ENCODE measurements at places on chromosomes 7 and 10.

DNA sequence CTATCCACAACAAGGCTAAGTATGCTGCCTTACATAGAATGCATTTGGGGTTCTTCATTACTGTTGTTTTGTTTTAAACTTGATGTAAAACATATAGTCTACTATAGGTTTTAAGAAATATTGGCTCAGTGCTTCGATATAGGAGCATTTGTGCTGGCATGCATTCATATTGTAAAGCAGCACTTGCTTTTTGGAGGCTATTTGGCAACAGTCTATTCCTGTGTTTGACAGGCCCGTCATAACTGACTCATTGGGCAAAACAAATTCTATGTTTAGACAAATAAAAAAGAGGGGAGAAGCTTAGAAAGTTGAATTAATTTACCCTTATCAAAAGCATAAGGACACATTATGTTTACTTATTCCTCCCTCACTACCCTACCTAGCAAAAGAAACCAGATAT, 38.4 kb upstream of the PLXDC2 start:
- DNase-seq: no peak

- DNase-seq: no peak
Measured at GRCh38 chr10:62669341-62669740, 135.2 kb upstream of the ADO start.

GRCh38 chr7:127208860-127209259, 43.9 kb downstream of the GRM8 start:
- no peak for DNase-seq

DNA sequence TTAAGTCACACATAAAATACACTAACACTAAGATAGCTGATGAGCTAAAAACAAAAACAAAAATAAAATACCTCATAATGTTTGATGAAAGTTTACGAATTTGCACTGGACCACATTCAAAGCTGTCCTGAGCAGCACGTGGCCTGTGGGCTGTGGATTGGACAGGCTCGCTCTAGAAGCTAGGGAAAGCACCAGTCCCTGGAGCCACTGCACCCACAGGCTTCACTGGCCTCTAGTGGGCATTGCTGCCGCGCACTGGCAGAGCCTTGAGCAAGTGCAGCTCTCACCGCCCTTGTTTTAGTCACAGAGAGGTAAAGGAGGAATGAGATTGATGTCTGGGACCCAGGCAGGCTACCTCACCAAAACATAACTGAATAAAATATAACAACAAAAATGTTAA, 67.6 kb downstream of the PAX2 start:
- DNase-seq: no peak

DNA sequence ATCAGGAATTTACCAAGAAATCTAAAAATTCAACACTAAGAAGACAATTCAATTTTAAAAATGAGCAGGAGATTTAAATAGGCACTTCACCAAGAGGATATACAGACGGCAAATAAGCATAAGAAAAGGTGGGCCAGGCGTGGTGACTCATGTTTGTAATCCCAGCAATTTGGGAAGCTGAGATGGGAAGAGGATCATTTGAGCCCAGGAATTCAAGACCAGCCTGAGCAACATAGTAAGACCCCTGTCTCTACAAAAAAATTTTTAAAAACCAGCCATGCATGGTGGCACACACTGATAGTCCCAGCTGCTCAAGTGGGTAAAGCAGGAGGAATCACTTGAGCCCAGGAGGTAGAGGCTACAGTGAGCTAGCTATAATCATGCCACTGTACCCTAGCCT, 3.5 kb upstream of the AKR1D1 start:
- no peak for DNase-seq

DNA sequence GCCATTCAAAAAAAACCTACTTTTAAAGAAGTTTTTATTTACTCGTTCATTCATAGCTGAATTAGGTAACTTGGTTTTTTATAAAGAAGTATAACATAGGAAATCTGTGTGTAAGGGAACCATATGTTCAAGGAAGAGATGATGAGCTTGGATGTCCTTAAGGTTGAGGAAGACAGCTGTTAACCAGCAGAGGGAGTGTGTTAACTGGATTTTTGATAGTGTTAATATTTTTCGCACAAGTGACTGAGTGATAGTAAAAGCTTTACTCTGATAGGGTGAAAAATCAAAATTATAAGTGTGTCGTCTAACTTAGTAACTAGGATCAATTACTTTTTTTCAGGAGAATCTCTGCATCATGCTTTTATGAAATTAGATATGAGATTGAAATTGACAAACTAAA, 134.7 kb downstream of the ARL5B start:
- DNase-seq: peak; percentile 23

DNA sequence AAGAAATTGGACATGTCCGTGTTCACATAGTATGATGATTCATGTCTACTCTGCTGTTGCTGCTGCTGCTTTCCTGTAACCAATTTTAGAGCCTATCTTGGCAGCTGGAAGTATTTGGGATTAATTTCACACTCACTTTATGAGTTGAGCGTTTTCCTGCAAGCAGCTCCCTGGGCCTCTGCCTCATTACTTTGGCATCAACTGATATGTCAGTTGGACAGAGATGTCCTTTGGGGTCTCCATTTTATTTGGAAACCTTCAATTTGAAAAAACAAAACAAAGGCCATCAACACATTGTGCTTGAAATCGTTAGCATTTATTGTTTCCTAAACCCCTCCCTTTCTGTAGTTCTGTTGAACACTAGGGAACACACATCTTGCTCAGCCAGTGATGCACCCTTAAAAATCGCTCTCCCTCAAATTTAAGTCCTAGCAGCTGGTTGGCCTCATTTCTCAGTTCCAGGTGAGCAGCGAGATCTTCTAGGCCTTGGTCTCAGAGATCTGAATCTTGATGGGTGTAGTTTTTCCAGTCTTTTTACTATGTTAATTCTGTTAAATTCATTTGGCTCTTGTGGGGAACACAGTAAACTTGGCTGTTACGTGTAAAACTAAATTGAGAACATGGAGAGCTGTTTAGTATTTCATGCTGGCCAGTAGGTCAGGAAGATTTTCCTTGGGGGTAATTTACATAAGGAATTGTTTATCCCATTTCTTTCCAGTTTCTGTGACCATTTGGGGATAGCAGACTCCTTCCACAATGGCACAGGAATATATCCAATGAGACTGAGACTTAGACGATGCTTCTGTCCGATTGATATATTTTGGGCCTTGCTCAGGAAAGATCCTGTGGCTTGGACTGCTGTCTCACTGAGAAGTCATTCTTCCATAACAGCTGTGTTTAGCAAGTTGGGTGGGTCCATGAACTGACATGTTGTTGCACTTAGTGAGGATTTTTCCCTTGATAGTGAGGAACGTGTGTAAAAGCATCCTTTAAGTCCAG, 371.6 kb downstream of the BBS9 start:
- no peak for DNase-seq

DNA sequence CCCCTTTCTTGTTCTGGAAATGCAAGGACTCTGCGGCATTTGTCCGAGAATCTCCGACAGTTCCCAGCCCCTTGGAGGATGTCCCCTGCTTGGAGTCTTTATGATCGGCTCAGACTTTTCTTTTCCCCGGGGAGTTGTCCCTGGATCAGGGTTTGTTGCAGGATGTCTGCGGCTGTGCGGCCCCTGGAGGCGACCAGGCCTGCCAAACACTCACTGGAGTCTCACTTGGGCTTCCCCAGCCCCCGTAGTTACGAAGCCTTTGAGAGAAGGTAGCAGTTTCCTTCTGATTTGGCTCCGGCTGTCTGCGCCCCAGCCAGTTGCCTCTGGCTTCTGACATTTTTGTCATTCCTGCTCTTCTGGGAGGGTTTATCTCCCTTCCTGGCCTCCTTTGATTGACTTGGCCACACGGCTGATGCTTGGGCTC, 16.1 kb downstream of the COL26A1 start:
- DNase-seq: no peak

- no peak for DNase-seq
Measured at GRCh38 chr7:31340051-31340450, 475 bp downstream of the NEUROD6 start.

- DNase-seq: no peak
Measured at GRCh38 chr10:3787816-3788215, 2.8 kb upstream of the KLF6 start.

DNA sequence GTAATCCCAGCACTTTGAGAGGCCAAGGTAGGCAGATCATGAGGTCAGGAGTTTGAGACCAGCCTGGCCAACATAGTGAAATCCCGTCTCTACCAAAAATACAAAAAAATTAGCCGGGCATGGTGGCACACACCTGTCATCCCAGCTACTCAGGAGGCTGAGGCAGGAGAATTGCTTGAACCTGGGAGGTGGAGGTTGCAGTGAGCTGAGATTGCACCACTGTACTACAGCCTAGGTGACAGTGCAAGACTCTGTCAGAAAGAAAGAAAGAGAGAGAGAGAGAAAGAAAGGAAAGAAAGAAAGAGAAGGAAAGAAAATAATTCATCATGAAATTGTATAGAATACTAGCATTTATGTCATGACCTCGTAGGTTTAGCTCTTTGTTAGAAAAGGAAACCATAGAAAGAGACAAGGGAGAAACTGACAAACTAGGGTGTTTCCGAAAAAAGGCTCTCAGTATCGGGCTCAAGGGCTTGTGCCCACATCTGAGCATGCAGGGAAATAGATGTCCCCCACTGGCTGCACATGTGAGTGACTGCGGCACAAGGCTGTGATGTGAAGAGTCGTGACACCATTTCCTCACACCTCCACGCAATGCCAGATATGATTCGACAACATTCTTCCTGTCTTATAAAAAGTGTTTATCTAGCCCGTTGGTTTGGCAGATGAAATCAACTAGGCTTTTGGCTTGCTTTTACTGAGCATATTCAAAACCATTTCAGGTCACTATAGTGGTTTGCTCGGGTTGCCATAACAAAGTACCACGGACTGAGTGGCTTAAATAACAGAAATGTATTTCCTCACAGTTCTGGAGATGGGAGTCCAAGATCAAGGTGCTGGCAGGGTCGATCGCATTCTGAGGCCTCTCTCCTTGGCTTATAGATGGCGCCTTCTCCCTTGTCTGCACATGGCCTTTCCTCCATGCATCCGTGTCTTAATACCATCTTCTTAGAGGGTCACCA, 2.0 kb downstream of the SRGN start:
- DNase-seq: peak; percentile 51

GRCh38 chr7:4138866-4139265, 543.2 kb upstream of the FOXK1 start:
- no peak for DNase-seq

DNA sequence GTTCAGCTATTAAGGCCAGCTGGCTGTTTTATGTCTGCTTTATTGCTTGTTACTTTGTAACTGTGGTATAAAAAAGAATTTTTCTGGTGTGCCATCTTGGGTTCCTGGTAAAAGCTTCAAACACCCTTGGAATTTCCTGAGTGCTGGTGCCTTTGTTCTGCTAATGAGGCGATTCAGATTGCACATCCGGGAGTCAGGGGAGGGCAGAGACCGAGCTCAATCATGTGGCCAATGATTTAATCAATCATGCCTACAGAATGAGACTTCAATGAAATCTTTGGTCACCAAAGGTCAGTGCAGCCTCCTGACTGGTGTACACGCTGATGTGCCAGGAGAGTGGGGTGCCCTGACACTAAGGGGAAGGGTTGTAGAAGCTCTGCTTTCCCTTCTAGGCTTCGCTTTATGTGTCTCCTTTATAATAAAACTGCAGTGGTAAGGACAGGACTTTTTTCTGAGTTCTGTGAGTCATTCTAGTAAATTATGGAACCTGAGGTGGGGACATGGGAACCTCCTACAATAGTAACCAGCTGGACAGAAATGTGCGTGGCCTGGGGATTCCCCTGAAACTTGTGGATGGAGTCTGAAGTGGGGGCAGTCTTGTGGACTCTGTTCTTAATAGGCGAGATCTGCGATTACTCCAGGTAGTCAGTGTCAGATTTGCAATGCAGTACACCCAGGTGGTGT, 69.4 kb upstream of the OGDHL start:
- no peak for DNase-seq

- DNase-seq: no peak
Measured at GRCh38 chr7:28433039-28433438, 20.7 kb downstream of the CREB5 start.

DNA sequence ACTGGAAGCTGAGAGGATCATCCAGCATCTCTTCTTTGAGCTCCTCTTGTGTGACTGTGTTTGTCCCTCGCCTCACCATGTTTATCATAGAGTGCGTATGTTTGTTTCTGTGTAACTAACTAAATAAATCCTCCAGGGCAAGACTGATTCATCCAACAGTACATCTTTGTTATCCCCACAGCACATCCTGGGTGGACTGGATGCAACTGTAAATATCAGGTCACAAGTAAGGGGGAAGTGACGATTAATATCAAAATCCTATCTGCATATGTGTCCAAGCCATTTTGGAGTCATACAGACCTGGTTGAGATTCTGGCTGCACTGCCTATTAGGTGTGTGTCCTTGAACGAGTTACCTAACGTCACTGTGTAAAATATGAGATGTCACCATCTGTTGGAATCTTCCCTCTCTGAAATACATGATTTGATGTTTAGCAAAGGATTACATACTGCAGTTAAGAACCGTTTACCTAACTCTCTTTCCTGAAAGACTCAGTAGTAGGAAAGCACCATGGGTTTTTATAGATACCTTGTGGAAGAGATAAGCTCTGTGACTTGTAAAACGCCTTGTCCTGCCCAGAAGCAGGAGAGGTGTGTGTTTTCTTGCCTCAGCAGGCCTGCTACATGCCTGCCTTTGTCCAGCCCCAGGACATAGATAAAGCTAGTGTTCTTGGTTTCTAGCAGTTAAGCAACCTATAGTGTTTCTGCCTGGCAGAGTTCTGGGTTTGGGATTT, 25.8 kb downstream of the WBP1L start:
- no peak for DNase-seq

- DNase-seq: peak; percentile 42
Measured at GRCh38 chr7:142557971-142558582, 191.2 kb upstream of the PRSS1 start.

DNA sequence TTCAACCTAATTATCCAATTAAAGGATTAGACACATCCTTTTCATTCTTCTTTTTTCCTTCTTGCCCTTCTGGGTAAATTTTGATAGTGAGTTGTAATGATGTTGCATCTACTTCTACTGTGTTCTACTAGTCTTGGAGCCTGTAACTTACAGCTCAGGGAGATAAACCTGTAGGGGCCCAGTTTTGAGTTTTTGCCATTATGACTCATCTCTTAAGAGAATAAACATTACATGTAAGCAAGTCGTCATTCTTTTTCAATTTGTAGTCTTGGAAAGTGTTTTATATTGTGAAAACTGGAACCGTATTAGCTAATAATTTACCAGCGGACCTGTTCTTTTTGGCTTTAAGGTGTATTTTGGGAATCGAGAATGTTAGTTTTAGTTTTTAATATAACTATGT, 89.7 kb upstream of the RPA3 start:
- DNase-seq: peak; percentile 69

- DNase-seq: no peak
Measured at GRCh38 chr7:137544453-137545058, 201.0 kb upstream of the PTN start.

DNA sequence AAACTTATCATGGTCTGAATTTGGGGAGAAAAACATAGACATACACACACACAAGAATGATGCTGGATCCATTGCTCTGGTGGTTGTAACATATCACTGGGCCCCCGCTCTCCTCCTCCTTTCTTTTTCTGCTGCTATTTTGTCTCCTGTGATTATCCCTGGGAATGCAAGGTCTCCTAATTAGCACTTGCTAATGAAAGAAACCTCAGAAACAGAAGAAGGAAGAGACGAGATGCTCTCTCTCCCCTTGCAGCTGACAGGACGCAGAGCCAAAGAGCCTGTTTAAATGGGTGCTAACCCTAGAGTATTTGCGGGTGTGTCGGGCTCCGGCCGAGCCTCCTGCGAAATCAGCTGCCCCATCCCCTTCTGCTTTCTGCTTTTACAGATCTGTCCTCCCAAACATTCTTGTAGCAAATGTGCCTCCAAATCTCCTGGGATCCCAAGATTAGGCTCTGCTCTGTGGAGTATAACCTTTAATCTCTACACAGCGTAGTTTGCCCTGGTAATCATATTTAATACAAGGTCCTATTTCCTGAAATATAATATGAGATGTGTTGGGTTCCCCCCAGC, 81.5 kb downstream of the FRMPD2 start:
- DNase-seq: no peak

All from NCI-H226 (cell line).